ENCODE measurements at places on chromosomes 11 and 22.
A peak's percentile ranks its signal among the peaks of the same experiment; 100 is the strongest.

- peak; percentile 75 for DNase-seq
These were observed 20.5 kb downstream of the EPS8L2 start for GRCh38 chr11:726278-727220.

DNA sequence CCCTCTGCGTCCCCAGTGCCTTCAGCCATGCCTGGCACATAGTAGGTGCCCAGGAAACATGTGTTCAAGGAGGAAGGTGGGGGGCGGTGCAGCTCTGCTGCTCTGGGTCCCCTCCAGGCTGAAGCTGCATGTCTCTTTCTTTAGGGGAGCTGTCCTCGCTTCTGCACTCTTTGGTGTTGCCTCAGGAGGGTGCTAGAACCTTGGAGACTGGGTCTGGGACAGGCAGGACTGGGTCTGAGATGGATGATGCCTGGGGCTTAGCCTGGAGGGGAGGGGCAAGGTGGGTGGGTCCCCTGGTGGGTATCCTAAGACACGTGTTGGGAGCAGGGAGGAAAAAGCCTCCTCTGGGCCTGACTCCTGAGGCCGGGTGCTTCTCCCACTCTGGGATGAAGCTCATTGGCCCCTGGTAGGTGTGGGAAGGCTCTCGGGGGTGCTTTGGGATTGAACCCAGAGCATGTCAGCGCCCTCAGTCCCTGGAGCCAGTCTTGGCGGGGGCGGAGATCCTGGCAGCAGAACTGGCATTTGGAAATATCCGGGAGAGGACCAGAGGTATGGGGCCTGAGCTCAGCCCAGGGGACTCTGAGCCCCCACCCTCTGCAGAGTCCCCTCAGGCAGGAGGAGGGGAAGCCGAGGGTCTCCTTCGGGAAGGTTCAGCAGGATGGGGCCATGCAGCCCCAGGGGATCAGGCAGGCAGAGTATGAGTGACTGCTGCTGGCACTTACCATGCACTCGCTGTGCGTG, 6.7 kb upstream of the GSTP1 start:
- no peak for DNase-seq

DNA sequence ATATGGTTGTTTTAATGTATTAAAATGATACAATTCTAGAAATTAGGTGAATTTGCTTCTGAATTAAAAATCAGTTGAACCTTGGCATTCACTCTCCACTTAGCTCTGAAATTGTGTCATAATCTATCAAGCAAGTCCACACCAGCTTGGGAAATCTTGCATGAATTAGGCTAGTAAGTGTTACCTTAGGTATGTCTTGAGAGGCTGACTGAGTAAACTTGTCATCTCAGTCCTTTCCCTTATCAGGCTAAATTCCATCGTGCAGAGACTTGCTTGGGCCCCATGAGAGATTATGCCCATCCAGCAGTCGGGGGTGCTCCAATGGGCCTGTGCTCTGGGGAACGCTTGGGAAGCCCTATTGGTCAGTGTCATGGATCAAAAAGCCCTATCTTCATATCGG, 33.9 kb upstream of the ST14 start:
- DNase-seq, result no peak

- no peak for DNase-seq
These were observed 413.4 kb downstream of the MN1 start for GRCh38 chr22:27388090-27388600.

DNA sequence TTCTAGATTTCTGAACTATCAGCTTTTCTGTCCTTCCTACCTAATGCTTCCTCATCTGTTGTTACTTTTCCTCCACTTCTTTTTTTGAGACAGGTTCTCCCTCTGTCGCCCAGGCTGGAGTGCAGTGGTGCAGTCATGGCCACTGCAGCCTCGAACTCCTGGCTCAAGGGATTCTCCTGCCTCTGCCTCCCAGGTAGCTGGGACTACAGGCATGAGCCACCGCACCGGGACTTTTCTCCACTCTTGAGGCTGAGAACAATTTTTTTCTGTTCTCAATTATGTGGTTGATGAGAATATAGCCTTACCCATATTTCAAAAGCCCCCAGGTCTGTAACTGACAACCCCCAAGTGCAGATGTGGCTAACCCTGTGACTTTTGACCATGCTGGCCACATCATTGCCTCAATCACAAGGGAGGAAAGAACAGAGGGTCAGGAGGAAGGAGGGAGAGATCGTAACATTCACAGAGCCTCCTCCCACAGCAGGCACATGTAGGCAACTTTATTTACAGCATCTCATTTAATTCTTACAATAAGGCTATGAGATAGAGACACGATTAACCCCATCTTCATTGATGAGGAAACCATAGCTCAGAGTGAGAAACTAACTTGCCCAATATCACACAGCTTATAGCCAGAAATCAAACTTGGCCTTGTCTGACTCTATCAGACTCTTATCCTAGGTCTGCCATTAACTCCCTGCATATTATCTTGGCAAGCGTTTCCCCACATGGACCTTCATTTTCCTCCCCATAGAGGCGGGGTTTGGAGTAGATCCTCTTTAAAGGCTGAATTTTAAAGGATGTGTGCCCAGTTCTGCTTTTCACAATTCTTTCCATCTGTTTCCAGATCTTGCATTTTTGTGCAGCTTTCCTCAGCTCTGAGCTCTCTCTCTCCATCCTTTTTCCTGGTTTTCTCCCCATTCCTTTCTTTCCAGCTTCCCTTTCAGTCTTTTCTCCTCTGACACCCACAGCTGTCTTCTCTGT, 9.6 kb downstream of the POU2F3 start:
- DNase-seq, result no peak

- DNase-seq, result no peak
These were observed 38.6 kb downstream of the KCNQ1 start for GRCh38 chr11:2483426-2483825.

GRCh38 chr11:28822576-28822975, 714.4 kb downstream of the METTL15 start:
- DNase-seq, result no peak

DNA sequence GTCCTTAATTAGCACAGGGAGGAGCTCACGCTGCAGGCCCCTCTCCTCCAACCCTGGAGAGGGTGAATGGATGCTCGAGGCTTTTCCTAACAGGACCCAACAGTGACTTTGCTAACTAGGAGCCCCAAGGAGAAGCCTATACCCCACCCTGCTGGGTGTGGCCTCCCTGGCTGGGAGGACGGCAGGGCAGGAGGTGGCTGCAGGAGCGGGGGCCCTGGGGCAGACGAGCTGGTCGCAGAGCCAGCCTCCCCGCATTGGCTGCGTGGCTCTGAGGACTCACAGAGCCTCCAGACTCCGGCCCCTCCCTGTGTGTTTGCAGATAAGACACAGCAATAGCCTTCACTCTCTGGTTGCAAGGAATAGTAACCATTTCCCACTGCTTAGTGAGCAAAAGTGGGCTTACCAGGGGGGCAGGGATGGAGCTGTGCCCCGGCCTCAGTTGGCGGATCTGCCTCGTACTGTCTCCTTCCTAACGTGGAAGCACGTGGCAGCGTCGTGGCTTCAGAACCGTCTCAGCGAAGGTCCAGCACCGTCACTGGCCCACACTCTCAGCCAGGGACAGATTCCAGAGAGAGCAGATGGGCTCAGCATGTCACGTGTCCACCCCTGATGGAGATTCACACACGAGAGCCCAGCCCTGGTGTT, 1087.5 kb downstream of the BRD1 start:
- no peak for DNase-seq

DNA sequence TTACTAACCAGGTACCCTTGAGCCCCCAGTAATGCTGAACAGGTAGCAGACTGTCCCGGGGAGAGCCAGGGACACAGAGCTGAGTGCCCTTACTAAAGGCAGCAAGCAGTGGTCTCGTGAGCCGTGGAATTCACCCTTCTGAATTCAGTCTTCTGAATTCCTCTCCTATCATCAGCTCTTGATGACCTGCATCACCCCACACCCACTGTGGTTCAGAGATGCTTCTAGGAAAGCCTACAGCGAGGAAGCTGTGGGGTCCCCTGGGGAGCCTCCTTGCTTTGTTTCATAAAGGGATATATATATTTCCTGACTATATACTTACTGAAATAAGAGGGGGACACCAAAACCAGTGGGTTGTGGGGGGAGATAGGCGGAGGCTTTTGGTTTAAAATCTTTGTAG, 2.6 kb downstream of the SPATA19 start:
- no peak for DNase-seq
